Activated CD8-positive, alpha-beta memory T cell treated with anti-CD3 and anti-CD28 coated beads, Interleukin-2, amount 50 U/mL, for 4 hours (primary cell): ENCODE measurements at places on chromosomes 11 and 22.

DNA sequence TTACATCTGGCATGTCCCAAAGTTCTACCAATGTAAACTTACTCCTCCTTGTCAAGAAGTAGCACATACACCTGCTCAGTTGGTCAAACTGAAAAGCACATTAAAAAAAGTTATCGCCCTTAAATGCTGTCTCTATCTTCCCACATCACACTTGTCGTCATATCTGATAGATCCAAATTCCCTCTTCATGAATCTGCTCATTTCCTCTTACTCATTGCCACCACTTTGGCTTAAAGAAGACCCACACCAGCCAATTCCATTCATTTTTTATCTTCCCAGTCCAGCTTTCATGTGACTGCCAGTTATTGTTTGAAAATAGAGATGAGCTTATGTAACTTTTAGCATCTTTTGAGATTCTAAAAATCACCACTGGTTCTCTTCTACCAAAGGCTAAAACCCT lies 305.9 kb upstream of the MTNR1B start:
- no peak for DNase-seq

GRCh38 chr11:120001178-120002090 lies 136.5 kb downstream of the TRIM29 start:
- no peak for DNase-seq

GRCh38 chr11:45901626-45902025 lies 5.4 kb downstream of the FREY1 start:
- DNase-seq = no peak

DNA sequence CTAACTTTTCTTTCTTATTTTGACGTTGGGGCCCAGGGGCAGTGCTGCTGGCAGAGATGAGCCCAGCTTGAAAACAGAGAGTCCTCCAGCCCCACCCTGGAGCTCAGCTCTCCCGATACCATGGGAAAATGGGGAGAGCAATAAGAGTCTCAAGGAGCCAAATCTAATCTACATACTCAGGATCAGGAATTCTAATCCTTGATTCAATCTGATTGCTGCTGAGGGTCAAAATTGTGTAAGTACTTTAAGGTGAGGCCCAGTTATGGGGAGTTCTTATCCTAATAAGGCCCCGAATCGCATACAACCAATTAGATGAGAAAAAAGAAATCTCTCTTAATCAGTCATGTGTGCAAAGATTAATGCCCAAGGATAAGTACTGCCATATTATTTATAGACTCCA lies 202.9 kb downstream of the FAM76B start:
- no peak for DNase-seq

DNA sequence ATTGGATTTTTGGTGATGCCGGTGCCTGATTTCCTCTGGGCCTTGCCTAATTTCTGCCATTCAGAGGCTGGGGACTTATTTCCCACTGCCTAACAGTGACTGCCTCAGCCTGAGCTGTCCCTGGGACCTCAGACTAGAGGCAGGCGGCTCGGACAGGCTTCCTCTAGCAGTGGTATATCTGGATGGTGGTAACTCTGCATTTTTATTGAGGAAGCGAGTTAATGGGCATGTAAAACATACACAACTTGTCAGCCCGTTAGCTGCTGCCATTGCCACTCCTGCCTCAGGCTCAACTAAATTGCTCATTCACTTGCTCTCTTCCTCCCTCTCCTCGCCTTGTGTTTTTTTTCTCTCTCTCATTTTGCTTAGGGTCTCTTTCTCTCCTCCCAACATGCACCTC lies 561.6 kb downstream of the BUD13 start:
- DNase-seq = no peak

GRCh38 chr11:120666121-120666639 lies 154.6 kb downstream of the GRIK4 start:
- DNase-seq = no peak

DNA sequence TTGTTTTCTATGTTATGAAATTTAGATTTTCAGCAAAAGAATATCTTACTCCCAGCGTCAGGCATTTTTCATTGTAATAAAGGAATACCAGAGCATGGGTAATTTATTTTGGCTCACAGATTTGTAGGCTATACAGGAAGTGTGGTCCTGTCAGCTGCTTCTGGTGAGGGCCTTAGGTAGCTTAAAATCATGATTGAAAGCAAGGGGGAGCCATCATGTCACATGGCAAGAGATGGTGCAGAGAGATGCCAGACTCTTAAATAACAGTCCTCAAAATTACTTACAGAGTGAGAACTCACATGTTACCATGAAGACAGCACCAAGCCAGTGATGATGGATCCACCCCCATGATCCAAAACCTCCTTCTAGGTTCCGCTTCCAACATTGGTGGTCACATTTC lies 825.0 kb upstream of the CHORDC1 start:
- DNase-seq = no peak

DNA sequence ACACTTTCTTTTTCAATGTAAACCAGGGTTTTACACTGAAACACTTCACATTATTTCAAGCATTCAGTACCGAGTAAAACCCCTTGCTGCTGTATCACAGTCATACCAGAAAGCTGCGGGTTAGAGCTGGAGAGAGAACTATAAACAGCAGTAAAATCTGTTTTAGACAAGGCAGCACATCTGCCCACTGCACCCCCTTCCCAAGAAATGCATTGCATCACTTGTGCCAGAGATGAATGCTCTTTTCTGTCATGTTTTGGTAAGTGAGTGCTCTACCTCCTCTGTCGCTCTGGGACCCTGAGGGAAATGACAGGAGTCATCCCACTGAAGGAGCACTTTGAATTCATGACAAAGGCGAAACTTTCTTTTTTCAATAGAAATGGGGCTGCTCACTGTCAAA lies 107.2 kb downstream of the MAML2 start:
- DNase-seq = no peak

DNA sequence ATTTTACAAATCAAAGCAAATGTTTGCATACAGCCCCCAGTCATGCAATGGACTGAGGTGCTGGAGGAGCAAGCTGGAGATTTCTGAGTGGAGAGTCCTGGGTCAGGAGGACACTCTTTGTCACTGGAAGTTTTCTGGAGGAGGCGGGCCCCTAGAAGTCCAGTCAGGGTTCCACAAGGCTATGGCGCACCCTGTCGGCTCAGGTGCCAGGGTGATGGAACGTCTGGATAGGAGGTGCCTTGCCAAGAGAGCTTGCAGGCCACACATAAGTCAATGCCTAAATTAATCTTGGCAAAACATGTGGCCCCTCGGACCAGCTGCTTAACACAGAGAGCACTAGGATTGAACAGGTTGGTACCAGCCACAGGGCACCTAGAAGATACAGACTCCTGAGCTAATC lies 174.7 kb upstream of the CADM1 start:
- DNase-seq = no peak

GRCh38 chr11:123111465-123111864 lies 49.5 kb upstream of the HSPA8 start:
- no peak for DNase-seq

DNA sequence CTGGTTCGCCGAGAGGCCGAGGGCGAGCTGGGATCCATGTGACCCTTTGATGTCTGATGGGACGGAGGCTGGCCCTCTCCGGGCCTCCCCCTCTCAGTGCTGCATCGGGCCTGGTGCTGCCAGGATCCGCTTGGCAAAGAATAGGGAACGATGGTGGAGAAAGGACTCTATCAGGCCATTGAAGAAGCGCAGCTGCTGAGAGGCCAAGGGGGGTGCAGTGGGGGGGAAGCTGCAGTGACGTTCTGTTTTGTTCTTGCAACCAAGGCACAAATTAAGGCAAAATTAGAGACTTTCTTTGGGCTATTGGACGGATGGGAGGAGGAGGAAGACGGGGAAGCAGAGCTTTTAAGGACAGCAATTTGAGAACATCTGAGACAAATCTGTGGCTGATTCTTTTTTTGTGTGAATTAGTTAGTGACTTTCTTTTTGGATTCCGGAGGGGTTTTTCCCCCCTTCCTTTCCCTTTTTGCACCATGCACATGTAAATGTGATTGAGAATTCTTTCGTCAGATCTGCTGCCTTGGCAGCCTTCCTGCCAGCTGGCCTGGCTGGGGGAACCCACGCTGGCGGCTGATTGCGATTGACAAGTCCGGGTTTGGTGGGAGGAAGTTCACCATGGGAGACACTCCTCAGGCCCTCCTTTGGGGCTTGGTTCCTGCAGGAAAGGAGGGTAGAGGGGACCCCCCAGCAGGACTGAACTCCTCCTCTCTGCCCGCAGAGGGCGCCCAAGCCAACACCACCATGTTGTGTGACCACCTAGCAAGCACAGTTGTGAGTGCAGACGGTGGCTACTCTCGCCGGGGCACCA lies 214.6 kb downstream of the NTM start:
- DNase-seq = no peak

GRCh38 chr22:24695561-24696511 lies 78.7 kb downstream of the PIWIL3 start:
- no peak for DNase-seq

DNA sequence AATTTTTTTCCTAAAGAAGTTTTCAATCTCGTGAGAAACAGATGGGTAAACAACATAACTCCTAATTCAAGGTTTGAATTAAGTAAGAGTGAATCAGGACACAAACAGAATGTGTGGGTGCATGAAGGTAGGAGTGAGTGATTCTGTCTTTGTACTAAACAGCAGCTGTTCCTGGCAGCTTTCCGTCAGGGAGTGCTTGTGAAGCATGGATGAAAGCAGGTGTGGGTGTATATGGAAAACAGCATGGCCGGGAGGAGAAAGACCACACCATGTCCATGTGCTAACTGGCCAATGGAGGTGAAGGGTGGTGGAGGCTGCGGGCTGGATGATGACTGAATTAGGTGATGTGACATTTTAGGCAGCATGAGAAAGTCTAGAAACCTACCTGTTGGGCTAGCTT lies 49.6 kb downstream of the BARX2 start:
- no peak for DNase-seq

GRCh38 chr22:45781459-45781858 lies 109.8 kb downstream of the ATXN10 start:
- DNase-seq = no peak

- DNase-seq = no peak
Observed at GRCh38 chr11:115605871-115606497, 101.8 kb upstream of the CADM1 start.

DNA sequence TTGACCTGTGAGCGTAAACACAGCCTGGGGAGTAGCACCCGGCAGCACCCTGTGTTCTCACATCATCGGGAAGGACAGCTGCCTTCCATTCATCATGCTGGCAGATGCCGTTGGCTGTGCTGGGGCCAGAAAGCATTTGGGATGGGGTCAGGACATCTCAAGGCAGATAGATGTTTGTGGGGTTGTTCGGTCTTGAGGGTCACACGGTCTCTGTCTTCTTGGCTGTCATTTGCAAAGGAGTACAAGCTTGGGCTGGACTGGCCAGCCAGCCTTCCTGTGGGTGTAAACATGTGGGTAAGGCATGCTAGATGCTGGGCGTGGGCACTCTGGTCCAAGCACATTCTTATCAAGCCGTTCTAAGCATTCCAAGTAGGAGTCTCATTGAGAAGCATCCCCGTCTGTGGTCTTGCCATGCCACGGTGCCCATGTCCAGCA lies 81.4 kb downstream of the TBC1D22A start:
- no peak for DNase-seq

DNA sequence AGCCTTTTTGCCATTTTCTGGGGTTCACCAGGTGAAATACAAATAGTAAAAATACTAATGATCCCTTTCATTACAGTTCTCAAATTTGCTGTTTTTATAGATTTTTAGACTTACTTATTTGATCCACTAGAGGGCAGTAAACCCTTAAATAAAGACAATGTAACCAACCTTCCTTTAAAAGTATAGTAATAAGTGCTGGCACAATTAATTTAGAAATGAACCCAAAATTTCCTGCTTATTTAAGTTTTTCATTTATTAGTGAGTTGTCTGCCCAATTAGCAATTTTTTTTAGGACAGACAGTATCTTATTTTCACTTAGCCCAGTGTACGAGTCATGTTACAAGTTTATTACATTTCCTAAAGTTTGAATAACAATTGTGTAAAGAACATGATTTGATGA lies 4.7 kb downstream of the DDIAS start:
- DNase-seq = no peak

DNA sequence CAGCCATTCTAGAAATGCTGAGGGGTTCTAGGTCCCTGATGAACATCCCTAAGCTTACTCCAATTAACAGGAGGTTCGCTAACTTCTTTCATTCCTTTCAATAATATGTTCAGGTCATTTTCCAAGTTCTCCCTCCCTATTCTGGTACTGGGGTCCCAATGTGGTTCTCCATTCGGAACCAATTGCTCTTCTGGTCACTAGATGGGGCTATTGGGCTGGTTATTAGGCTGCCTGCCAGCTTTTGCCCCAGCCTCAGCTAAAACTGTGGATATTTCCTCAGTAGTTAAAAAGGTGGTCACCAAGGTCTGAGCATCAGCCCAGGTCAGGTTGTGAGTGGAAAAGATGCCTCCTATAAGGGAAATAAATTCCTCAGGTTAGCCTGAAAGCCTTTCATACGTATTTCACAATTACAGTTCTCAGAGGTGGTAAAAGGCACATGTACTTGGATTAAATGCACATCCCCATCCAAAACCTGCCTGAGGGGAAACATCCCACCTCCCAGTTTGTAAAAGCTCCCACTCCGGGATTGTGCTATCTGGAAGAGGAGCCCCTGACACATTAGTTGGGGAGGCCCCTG lies 161.1 kb upstream of the CCDC179 start:
- DNase-seq = no peak

GRCh38 chr11:108947654-108948570 lies 283.0 kb downstream of the DDX10 start:
- no peak for DNase-seq

- no peak for DNase-seq
Observed at GRCh38 chr22:42596336-42596735, 18.3 kb downstream of the POLDIP3 start.

DNA sequence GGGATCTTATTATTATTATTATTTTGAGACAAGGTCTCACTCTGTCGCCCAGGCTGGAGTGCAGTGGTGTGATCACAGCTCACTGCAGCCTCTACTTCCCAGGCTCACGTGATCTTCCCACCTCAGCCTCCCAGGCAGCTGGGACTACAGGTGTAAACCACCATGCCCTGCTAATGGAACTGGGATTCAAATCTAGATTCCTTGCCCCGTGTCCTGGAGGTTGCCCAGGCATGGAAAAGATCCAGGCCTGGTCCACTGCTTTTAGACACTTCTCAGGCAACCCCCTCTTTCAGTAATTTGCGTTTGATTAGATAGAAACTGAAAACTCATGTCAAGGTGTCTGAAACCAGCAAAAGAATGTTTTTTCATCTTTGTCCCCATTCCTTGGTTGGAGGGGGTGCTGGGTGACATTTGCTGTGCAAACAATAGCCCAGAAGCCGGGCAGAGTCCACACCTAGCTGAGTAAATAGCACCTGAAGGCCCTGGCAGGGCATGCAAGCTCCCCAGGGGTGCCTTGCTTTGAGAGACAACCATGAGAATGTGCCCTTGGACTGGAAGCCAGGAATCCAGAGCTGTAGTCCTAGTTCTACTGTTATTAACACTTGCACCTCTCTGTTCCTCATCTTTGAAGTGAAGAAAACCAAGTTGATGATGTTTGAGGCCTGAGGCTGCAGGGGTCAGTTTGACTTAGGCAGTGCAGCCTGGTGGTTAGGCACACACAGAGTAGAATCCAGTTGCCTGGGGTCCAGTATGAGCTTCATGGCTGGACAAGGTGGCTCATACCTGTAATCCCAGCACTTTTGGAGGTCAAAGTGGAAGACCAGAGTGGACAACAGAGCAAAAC lies 19.1 kb upstream of the XBP1 start:
- DNase-seq = no peak
